ENCODE measurements at places on chromosomes 5 and 9.

DNA sequence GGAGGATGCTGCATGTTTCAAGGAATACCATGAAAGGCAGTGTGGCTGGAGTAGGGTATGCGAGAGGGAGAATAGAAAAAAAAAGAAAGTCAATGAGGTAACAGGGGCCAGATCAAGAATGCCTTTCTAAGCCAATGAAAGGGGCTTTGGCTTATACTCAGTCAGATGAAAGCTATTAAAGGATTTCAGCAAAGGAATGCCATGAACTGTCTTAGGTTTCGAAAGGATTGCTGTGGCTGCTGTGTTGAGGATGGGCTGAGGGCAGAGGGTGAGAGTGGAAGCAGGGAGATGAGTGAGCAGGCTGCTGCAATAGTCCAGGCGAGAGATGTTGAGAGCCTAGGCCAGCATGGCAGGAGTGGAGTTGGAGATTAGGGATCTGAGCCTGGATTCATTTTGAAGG, 135.4 kb upstream of the CKMT2 start:
- no peak for DNase-seq

DNA sequence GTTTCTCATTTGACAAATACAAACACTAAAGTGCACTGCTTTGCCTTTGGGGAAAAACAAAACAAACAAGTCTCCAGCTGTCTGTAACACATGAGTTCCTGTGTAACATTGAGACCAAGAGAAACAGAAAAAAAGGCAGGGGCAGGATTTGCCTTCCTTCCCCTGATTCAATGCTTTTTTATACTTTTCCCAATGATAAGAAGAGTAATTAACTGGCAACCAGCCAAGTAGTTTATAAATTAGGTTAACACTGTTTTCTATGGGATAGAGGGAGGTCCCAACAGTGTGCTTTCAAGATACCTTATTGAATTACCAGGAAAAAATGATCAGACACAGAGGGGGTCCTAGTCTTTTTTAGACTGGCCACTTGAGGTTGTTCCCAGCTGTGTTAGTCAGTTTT, 346.8 kb downstream of the TRIM36 start:
- DNase-seq = no peak

GRCh38 chr5:61254969-61255555, 77.0 kb upstream of the ZSWIM6 start:
- no peak for DNase-seq

DNA sequence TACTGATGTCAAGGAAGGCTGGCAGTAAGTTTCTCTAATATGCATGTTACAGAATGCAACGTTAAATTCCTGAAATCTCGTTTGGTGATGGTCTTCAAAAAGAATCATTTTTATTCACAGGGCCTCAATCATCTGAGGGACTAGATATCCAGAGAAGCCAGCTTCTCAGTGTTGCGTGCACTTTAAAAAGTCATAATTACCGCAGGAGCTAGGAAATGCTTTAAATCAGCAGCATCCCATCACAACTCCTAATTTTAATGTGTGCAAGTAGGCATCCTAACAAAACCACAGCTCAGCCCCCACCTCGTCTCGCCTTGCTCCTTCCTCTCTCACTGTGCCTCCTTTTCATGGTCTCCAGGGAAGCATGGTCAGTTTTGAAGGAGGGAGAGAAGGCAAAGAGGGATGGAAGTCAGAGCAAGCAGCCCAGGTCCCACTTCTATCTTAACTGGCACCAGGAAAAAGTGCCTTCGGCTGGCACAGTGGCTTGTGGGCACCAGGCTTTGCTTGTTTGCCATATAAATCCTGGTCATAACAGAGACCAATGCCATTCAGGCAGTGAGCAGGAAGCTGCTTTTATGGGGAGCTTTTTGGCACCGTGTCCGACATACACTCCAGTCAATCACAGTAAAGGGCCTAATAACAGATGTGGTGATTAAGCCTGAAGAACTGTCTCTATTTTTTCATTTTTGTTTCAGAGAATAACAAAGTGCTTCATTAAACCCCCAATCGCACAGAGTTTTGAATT, 21.4 kb downstream of the MEGF10 start:
- DNase-seq = no peak

DNA sequence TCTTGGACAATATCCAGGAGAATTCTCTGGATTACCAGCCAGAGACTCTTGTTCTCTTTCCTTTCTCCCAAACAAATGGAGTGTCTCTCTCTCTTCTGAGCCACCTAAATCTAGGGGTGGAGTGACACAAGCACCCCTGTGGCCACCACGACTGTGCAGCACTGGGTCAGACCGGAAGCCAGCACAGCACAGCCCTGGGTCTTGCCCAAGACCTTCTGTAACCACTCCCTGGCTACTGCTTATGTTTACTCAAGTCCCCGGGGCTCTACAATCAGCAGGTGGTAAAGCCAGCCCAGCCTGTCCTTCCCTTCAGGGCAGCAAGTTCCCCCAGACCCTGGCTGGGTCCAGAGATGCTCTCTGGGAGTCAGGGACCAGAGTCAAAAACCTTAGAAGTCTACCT, 110.0 kb upstream of the TUT7 start:
- no peak for DNase-seq
